ENCODE measurements at places on chromosomes 11 and 22.

DNA sequence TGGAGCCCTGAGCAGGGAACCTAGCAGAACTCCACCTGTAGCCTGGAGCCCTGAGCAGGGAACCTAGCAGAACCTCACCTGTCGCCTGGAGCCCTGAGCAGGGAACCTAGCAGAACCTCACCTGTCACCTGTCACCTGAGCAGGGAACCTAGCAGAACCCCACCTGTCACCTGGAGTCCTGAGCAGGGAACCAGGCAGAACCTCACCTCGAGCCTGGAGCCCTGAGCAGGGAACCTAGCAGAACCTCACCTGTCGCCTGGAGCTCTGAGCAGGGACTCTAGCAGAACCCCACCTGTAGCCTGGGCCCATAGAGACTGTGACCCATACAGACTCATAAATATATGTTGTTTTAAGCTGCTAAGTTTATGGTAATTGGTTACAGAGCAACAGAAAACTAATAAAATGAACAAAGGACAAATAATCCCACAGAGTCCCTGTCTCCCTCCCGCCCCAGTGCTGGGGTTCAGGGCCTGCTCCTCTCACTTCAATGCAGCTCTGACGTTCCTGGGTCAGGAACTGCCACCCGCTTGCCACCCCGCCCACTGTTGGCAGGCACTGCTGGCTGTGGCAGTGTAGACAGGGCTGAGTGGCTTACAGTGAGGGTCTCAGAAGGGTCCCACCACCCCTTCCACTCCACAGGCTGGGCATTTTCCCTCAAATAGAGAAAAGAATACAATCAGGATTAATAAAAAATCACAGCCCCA, 259.1 kb downstream of the TBC1D22A start:
- DNase-seq, result no peak

DNA sequence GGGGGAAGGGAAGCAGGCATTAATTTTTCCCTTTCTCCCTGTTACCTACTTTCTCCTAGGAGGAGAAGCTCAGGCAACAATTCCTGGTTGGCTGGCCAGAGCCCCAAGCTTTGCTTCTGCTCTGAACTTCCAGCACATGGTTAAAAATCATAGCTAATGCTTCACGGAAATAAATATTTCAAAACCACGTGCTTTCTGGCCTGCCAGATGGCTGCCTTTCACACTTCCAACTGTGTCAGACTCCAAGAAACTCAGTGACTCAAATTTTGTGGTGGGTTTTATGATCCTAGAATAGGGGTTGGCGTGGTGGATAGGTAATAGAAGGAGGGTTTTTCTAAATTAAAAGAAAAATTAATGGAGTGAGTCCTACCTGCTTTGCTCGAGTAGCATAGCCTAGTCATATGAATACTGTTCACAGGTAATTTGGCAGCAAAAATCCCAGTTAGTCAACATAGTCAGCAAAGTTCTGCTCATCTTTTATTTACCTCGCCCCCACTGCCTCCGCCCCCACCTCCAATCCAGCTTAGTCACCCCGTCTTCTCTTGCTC, 58.6 kb downstream of the SC5D start:
- no peak for DNase-seq

DNA sequence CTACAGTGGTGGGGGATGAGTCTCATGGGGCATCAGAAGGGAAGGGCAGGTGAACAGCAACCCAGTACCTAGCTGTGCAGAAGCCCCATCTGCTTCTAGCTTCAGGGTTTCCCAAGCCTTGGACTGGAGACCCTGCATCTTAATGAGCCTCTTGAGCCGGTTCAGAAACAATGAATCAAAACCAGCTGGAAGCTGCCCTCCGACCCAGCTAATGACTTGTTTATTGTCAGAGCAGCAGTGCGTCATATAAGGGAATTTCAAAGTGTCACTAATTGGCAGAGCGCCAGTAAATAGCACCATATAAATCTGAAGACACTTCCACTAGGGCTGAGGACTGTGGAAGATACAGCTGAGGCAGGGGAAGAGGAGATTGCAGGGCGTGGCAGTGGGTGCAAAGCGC, 57.5 kb downstream of the RPUSD4 start:
- peak; percentile 47 for DNase-seq

DNA sequence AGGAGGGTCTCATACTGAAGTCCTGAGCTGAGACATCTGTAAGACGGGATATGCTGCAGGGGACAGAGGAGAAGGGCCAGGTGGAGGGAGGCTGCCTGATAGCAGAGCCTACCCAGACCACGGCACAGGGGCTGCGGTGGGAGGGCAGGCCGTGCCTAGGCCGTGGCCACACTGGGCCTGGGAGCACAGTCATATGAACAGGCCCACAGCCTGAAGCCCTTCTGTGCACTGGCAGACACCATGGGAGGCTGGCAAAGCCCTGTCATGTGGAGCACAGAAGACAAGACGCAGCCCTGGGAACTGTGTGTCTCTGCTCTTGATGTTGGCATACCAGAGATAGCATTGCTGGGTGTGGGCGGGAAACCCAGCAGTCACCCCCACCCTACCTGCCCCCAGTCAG, 3.3 kb downstream of the SPATA19 start:
- DNase-seq, result no peak

DNA sequence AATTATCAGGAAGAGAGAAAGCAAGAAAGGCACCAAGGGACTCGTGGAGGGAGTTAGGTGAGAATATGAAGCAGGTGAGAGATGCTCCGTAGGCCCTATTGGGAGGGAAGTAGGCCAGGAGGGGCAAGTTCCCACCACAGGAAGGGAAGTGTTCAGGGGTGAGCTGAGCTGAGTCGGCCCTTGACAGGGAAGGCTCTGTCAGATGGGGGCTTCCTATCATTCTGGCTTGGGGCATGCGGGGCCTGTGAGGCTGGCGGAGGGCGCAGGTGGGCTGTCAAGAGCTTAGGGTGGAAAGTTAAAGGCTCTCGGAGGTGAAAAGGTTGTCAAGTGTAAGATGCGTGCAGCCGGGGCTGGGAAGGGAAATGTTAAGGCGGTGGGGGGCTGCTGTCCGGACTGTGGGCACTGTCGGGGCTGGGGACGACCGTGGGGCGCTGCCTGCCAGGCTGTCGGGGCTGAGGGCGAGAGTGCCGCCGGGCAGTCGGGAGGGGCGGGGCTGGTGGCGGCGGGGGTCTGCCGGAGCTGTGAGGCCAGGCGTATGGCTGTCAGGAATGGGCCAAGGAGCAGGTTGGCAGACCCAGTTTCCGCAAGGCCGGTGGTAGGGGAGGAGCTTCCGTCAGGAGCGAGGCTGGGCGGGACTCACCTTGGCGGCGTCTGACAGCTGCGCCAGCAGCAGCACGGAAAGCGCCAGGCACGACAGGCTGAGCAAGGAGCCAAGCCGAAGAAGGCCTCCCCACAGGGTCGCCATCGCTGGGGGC, 496 bp downstream of the TMEM9B start:
- DNase-seq, result no peak

DNA sequence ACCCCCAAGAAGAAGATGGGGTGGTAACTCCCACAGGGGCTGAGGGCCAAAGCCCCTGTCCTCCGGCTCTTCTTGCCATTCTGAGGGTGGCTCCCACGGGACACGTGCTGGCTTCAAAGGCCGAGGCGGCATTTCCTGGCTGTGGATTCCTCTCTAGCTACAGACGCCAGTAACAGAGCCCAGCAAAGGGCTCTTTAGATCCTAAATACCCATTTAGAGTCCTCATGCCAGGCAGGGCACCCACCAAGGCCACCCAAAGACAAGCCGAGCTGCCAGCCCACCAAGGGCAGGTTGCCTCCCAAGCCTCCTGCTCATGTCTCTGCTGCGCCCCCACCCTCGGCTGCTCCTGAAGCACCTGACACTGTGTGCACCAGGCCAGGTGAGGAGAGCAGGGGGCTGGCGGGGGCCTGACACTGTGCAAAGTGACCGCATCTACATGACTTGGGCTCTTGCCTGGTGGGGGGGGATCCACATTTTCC, 5.7 kb downstream of the LRFN4 start:
- DNase-seq, result no peak

GRCh38 chr22:19121631-19122142, 525 bp downstream of the DGCR2 start:
- peak; percentile 21 for DNase-seq

GRCh38 chr11:27118371-27118770, 77.8 kb downstream of the BBOX1 start:
- DNase-seq, result peak; percentile 36

GRCh38 chr22:49599039-49599438, 228.6 kb downstream of the BRD1 start:
- DNase-seq, result no peak

DNA sequence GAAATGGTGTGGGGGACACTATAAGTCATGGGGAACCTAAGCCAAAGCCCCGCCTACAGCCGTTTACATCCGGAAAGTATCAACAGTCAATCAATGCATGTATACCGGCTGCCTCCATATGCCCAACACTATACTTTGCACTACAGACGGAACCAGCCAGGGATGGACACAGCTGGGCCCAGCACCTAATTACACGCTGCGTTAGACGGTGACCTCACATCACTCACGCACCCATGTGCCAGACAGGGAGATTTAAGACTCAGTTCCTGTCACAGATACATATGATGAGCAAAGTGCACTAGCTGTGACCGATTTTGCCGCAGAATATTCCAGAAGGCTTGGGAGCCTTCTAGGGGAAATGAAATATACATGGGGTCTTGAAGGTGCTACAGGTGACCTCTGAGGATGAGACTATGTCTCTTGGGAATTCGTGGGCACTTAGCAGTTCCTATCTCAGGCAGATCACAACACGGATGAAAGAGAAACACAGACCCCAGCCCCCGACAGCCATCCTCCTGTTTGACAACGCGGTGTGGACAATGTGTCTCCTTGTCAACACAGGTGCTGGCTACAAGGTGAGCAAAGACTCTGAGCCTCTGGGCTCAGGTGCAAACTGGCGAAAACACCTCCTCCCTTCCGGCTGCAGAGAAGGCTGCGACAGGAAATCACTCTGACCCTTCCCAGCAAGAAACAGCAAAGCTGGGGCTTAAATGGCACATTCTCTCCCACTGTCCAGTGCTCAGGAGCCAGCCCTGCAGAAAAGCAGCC, 8.0 kb downstream of the AHNAK start:
- DNase-seq, result no peak

GRCh38 chr11:135027461-135027860, 615.4 kb upstream of the B3GAT1 start:
- no peak for DNase-seq

DNA sequence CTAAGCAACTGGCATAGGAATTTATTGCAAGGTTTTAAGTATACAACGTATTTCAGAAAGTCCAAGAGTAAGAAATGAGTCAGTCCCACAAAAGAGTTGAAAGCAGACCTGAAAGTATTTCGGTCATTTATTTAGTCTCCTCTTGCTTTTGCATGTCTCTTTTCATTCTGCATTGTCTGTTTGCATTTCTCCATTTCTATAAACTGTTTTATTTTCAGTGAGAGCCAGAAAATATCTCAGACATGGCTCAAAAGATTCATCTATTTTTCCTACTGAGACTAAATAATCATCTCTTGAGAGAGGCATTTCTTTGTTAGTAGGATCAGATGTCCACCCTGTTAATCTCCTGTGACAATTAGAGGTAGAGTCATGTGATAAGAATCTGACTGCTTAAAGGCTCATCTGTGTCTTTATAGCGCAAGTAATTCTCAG, 219.1 kb upstream of the CCDC179 start:
- DNase-seq, result peak; percentile 57

GRCh38 chr11:11814614-11815452, 26.9 kb upstream of the USP47 start:
- no peak for DNase-seq

GRCh38 chr22:19397734-19398104, 33.8 kb downstream of the HIRA start:
- no peak for DNase-seq

DNA sequence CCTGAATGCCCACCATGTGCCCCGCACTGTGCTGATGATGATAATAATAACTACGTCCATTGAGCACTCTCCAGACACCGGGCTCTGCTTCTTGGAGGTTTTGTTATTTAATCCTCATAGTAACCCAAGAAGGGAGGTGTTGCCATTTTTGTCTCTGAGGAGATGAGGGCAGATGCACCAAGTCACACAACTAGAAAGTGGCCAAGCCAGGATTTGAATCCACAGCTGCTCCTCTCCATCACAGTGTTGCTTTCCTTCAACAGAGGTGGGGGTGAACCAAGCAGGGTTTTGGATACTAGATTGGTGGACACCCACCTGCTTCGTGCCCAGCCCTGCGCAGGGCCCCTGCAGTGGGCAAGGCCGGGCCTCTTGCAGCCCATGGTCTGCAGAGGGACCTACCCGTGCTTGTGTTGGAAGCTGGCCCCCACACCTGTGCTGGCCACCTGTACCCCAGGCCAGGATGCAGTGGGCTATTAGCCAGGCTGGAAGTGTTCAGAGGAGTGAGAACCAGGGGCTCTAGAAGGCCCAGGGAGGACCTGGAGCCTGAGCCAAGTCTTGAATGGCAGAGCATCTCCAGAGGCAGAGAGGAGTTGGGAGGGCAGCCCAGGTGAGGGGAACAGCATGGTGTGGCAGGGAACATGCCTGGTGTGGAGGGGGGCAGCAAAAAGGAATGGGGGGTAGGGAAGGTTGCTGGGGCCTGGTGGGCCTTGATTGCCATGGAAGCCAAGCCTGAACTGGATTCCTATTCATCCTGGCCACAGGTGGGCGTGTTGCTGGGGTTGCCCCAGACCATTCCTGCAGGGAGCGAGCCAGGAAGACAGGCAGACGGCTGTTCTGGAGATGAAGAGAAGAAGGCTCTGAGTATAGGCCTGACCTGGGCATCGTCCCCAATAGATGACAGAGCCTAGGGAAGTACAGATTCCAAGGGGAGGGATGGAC, 2.7 kb upstream of the DPP3 start:
- DNase-seq, result no peak

- no peak for DNase-seq
Observed at GRCh38 chr11:45180179-45180847, 33.9 kb downstream of the PRDM11 start.

DNA sequence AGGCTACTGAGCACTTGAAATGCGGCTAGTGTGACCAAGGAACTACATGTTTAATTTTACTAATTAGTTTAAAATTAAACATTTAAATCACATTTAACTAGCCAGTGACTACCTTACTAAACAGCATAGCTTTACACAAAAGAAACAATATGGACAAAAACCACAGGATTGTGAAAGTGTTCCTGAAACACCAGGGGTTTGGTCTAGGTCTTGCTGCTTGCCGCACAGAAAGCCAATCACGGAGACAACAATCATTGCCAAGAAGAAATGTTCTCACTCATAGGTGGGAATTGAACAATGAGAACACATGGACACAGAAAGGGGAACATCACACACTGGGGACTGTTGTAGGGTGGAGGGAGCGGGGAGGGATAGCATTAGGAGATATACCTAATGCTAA, 309.5 kb downstream of the C11orf87 start:
- no peak for DNase-seq

GRCh38 chr11:33443684-33444083, 186.5 kb downstream of the HIPK3 start:
- DNase-seq, result no peak

GRCh38 chr11:34351687-34352469, 5.9 kb downstream of the ABTB2 start:
- no peak for DNase-seq

DNA sequence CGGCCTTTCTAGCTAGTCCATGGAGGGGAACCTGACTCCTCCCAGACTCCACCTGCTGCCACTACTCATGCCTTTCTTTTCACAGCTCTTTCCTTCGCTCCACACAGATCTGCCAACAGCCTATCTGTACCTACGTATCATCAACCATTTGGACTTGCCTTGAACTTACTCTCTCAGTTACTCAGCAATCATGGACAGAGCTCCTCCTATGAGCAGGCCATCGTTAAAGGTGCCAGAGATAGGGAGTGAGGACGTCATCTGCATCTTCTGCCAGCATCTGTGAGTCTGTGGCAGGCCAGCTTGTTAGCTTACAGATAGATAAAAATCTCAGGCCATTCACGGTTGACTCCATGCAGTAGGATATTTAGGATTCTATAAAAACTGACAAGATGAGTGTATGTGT, 162.9 kb upstream of the ZBED5 start:
- no peak for DNase-seq

- no peak for DNase-seq
Observed at GRCh38 chr11:12200279-12200990, 90.0 kb downstream of the MICAL2 start.

Measured in HCEC 1CT (cell line).